ENCODE measurements at places on chromosomes 7 and 10.
A peak's percentile ranks its signal among the peaks of the same experiment; 100 is the strongest.

- DNase-seq, result no peak
These were observed 235.3 kb downstream of the INHBA start for GRCh38 chr7:41467596-41467995.

DNA sequence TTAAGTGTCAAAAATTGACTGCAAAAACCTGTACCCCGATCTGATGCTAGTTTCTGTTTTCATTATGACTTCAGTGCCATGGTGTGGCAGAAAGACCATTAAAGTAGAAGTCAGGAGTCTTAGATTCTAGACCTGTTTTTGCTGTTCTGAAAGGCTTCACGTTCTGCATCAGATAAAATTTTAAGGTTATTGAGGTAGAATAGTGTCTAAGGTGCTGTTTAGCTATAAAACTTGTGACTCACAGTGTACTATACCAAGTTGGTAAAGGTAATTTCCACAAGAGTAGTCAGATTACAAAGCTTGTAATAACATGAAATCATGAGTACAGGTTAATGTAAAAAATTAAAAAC is 38.6 kb downstream of the ZNRF2 start:
- no peak for DNase-seq

DNA sequence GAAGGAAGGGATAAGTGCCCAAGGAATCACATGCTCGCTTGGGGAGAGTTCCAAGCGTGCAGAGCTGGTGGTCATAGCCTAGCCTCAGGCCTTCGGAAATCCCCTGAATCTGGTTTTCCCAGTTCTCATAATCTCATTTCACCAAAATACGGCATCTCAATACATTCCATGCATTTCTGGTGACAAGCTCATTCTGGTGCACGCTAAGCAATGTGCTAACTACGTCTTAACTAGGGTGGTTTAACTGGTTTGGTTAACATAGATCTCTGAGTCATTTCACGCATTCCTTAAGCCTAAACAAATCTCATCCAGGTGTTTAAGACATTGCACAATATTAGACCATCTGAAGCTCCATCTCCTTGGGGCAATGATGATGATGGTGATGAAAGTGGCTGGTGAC is 72.9 kb upstream of the STEAP1B start:
- no peak for DNase-seq

DNA sequence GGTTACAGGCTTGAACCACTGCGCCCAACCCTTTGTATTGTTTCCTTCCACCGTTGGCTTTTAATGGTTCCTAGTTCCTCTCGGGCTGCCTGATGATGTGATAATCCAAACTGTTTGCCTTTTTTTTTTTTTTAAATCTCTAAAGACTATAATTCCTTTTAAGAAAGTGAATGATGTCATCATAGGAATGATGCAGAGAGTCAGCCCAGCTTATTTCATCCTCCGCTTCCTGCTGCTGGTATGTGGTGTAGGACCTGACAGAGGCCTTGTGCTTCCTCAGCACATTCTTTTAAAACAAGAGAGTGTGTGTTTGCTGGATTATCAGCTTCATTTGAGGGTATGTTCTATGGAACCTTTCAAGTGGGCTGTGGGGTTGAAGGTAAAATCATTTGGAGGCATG is 241.4 kb downstream of the LRMDA start:
- no peak for DNase-seq

DNA sequence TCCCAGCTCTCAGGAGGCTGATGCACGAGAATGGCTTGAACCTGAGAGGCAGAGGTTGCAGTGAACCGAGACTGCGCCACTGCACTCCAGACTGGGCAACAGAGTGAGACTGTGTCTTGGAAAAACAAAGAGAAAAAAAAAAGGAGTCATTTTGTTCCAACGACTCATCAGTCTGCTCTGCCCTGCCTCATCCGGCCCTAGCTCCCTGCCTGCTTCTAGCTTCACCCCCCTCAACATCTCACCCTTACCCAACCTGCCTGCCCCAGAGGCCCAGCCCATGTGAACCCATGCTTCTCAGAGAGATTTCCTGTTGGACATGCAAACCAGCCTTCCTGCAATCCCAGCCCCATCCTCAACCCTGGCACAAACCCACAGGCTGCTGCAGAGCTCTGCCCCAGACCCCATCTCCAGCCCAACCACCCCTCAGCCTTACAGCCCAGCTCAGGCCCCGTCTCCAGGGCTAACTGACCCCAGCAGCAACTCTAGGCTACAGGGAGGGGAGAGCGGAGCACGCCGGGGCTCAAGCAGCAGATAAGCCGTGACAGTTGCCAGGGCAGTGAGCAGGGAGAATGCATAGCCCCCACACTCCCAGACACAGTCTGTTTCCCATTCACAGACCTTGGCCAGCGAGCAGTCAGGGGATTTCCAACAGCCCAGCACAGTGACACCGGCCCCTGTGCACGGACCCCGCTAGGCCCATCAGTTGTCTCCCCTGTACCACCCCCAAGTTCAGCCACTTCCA is 86.0 kb upstream of the KCTD7 start:
- no peak for DNase-seq

DNA sequence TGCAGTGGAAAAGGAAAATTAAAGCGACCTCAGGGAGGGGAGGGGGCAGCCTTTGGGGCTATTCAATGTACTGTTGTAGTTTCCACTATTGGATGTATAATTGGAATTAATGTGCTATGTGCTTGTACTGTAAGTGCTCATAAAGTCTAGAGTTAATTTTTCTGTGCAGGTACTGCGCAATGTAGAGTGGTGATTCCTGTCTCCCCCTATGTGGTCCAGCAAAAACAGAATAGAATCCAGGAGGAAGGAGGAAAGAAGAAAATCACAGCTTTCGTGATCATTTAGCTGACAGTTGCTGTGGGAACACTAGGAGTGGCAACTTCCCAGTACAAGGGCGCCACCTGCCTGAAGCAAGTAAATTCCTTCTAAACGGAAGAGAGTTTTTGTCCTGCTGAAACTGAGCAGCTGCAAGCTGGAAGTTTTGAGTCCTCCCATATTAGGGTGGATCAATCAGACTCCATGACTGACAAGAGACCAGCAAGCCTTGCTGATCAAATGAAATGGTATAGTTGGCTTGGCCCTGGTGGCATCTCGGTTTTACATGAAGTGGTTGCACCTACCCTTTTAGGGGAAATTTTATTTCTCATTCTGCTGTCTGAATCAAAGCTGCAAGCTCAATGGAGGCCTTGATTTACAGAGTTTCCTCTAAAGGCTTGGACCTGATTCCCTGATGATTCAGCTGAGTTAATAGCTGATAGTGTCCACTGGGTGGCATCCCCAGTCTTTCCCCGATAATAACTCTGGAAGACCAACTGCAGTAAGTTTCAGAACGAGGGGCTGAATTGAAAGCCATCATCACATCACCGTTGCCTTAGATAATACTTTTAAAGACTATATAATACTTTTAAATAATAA is 299.8 kb downstream of the HGF start:
- peak; percentile 74 for DNase-seq

DNA sequence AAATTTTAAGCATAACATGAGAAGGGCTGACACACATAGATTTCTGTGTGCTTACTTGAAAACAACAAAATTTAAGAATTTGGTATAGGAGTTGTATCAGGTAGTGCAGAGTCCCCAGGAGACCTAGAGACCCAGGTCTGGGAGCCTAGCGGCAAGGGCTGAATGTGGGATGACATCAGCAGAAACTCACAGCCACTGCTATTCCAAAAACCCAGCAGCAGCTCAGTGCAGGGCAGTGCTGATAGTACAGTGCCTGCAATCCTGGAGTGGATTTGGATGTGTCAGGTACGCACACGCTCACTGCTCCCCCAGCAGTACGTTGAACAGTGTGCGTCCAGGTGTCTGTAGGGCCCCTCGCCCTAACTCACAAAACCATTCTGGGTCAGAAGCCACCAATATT is 87.1 kb downstream of the EGFR start:
- DNase-seq, result no peak

DNA sequence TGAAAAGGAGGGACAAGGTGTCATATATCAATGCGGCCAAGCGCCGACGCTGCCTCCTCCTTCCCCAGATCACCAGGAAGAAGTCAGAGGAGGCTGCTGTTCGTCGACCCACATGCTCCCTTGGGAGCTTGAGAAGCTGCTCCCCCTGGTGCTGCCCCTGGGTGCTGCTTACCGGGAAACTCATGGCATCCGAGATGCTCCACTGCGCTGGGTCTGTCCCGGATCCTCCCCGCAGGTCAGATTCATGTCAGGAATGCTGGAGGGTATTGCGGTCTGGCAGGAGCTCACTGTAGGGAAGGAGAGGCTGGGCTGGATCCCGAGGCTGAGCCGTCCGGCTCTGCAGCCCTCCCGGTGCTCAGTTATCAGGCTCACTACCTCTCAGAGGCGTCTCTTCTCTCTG is 123.7 kb upstream of the FAM20C start:
- DNase-seq, result no peak

DNA sequence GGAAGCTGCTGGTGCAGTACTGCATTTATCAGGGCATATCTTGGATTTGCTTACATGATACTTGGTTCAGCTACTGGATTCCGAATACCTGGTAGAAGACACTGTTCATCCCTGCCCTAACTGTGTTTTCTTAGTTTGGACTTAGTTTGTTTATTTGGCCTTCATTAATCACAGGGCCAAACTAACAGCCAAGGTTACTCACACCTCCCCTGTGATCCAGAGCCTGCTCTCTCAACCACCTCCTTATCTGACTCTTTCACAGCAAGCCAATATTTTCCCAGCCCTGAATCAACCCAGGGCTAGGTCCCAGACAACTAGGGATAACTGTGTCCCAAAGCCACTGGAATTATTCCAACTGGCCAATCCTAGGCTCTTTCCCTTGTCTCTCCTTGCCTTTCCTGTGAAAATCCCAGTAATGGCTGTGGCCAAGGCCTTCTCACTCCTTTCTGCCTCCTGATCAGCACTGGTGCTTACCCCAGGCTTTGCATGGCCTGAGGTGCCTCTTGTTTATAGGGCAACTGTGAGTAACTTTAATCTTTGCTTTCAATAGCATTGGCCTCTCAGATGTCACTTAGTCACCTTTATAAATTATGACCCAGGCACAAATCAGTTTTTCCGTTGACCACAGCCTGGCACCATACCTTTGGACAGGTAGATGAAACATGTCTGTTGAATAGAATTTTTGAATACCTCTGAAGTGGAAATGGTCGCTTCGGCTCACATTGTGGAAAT is 9.3 kb upstream of the JCAD start:
- no peak for DNase-seq

GRCh38 chr10:110535958-110536891 is 31.3 kb upstream of the SMC3 start:
- DNase-seq, result no peak

DNA sequence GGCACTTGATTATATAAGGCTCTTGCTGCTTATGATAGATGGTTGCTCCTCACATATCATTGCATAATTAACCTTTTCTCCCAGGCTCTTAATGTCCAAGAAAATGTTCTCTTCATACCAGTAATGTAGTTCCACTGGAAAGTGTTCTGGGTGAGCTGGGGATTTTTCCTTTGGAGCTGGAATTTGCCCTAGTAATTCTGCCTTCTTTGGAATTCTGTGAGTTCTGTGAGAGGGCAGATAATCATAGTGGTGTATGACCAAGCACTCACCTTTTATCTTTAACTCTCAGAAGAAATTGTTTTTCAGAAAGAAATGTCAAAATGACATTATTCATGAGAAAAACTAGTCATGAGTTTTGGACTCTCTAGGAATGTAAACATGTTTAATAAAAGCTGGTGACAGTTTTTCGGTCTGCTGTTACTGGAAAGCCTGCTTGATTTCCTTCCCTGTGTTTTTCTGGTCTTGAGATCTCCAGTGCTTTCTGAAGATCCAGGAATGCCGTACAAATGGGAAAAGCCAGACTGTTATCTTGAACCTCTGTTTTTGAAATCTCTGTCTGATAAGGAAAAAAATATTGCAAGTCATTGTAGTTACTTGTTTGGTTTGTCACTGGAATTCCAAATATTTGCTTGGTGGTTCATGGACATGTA is 148.3 kb upstream of the PRPS1L1 start:
- no peak for DNase-seq

DNA sequence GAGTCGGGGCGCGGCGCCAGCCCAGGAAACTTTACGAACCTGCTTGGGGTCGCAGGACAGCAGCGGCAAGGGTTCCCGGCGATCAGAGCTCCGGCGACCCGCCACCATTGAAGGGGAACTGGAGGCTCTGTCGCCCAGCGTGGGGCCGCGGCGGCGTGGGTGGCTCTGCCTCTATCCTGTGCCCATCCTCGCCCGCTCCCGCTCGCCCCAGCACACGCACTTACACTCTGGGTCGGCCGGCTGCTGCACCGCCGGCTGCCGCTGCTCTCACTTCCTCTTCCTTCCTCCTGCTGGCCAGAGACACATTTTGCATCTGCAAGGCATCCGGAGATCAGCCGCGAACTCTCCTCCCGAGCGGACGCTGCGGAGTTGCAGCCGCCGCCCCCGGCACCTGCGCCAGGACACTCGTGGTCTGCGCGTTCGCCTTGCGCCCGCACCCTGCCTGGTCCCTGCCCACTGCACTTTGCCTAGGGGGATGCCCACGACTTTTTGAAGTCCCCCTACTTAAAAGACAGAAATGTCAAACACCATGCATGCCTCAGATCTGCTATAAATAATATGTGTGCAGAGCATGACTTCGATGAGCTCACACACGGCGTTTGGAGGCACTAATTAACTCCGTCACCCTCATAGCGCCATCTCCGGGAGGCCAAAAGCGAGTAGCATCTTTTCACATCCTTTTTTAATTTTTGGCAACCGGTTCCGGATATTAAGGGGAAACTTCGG is at the start of gene ELMO1:
ELMO1 (minus strand) TSS at position 229 of the 726 bp plus-strand sequence. CDS start 106,174 bp downstream, outside the sequence.
- peak; percentile 75 for DNase-seq

GRCh38 chr10:3803927-3804741 is 19.1 kb upstream of the KLF6 start:
- no peak for DNase-seq

DNA sequence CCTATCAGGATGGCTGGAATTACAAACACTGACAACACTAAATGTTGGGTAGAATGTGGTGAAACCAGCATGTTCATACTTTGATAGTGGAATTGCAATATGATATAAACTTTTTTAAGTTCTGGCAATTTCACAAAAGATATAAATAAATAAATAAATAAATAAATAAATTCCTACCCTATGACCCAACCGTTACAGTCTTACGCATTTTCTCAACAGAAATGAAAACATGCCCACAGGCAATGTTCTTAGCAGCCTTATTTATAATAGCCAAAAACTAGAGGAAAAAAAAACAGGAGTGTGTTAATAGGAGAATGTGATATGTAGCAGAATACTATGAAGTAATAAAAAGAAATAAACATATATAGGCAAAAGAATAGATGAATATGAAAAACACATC is 318.9 kb downstream of the IPMK start:
- no peak for DNase-seq

DNA sequence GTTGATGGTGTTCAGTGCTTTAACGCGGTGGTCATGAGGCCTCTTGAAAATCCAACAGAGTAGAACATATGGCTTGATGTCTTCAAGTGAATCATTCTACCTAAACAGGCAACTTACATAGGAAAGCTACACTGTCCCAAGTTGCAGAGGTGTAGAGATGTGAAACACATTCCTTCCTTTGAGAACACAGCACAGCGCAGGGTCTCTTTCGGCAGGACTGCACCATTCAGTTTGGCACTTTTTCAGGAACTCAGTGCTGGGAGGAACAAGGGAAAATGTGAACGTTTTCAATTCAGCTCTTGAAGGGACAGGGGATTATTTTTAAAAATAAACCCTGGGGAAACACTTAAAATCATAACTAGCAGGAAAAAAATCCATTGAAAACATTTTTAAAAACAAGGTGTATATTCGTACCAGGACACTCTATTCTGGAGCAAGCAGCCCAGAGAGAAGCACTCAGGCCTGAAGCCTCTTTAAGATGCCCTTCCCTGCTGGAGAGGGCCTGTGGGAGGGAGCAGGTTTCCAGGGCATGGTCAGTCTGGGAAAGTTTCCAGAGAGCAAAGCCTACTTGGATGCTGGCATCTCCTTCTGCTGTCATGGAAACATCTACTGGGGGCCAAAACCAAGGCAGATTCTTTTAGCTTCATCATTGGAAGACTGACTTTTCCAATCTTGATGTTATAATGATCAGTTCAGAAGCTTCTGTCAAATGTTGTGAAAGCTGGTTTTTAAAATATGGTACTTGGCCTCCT is 60.4 kb upstream of the NPVF start:
- no peak for DNase-seq
